ENCODE measurements at places on chromosomes 3 and 15. TPM values are rescaled to one million over a fixed set of nuclear protein-coding genes. Genes with fewer than 3 reads are reported as not detected.

- no peak for DNase-seq
These were observed 14.2 kb downstream of the ZNF710 start for GRCh38 chr15:90015294-90015693.

The NRROS gene
- polyA plus RNA-seq, result 3.4 TPM

The HGD gene
- polyA plus RNA-seq, result 91.7 TPM

The SLC22A14 gene
- polyA plus RNA-seq, result 0.21 TPM

The WDR49 gene
- polyA plus RNA-seq, result 2.0 TPM

GRCh38 chr15:68796576-68796975, 24.1 kb downstream of the ANP32A start:
- no peak for DNase-seq

DNA sequence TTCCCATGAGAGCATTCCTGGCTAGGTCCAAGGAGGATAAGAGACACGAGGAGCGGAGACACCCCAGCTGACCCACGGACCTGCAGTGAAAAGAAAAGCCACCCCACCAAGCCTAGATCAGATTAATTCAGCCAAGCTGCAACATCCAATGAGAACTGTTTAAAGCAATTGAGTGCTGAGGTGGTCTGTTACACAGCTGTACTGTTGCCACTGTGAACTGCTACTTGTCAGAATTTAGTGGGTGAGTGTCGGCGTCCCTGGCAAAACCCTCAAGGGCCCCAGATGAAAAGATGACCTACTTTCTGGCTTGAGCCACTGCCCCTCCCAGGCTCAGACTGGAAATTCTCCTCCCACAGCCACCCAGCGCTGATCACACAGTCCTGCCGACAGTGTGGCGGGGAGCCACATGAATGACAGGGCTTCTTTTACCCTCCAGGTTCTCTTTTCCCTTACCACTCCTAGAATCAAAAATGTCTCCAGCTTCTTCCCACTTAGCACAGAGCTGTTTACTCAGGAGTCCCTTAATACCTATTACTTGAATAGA, 26.4 kb upstream of the KBTBD12 start:
- no peak for DNase-seq

GRCh38 chr3:54376939-54377578, 254.7 kb downstream of the CACNA2D3 start:
- DNase-seq, result no peak

- DNase-seq, result no peak
These were observed 640.5 kb downstream of the ZPLD1 start for GRCh38 chr3:103075282-103075681.

The TRPM1 gene
- 0.29 TPM for polyA plus RNA-seq

The SNAP23 gene
- 111 TPM for polyA plus RNA-seq

GRCh38 chr3:89252860-89253259, 145.4 kb downstream of the EPHA3 start:
- DNase-seq, result no peak

DNA sequence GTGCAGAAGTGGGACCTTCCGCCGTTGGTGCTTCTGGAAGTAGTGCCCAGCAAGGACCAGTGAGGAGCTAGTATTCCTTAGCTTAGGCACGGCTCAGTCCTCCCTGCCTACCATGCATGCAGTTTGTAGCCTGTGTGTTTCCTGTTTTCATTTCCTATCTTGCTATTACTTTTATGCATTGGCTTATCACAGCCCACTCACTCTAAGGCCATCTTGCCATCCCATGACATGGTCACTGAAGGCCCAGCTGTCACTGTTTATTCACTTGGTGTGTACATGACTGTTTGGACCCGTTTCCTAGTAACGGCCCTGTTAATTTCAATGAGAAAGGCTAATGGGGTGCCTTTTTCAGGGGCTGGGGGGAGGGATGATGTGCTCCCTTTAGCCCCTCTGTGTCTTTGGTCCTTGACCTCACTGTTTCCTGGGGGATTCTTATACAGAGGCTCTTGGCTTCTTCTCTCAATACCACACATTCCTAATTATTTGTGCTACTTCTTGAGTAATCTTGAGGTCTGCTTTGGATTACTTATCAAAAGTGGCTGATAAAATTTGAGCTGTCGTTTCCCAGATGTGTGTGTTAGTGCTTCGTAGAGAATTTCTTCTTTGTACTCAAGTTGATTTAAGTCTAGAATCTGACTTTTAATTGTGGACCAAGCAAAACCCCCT, 24.5 kb upstream of the TRAK1 start:
- no peak for DNase-seq

The HESX1 gene
- 4.7 TPM for polyA plus RNA-seq

DNA sequence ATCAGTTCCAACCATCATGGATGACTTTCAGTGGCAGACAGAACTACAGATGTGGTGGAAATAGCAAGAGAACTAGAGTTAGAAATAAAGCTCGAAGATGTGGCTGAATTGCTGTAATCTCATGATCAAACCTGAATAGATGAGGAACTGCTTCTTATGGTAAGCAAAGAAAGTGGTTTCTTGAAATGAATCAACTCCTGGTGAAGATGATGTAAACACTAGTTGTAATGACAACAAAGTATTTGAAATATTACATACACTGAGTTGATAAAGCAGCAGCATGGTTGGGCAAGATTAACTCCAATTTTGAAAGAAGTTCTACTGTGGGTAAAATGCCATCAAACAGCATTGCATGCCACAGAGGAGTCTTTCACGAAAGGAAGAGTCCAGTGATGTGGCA, 131.7 kb upstream of the FAM3D start:
- DNase-seq, result no peak

GRCh38 chr3:12503126-12503957, 19.1 kb downstream of the TSEN2 start:
- no peak for DNase-seq

The MINAR1 gene
- 1.2 TPM for polyA plus RNA-seq

DNA sequence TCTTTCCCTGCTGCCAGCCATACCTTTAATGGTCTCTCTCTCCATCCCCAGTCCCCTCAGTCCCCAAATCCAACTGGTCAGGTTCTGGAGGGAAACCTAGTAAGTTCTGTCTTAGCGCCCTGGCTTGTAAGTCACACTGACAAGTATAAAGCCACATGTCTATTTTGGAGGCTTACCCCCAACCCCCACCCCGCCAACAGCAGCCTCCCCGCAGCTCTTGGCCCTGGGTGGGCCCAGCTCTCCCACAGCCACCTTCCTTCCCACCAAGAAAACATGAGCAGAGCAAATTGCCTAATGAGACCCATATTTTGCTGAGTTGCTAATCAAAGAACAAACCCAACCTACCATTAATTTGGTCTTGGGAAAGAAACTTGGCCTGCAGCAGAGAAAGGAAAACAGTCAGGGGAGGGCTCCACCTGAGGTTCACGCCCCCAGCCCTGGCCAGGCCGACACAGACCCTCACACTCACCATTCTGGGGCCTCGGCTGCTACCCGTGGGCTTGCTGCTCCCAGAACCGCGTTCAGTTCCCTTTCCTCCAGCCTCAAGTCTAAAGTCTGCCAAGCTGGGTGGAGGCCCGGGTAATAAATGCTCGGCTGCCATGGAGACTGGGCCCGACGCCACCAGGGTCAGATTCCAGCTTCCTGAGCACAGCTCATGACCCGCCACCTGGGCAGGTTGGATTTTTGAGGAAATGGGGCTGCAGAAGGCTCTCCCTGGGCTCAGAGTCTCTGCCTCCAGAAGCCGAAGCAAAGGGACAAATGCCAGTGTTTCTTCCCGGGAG, at the start of gene CALML4:
TSS of gene CALML4 (minus strand) at position 557 of the 782 bp plus-strand sequence. CDS start at position 472, 85 bp downstream.
- peak; percentile 67 for DNase-seq

- DNase-seq, result no peak
These were observed 27.5 kb upstream of the RPL39L start for GRCh38 chr3:187166750-187167149.

The GPR87 gene
- 0.14 TPM for polyA plus RNA-seq

GRCh38 chr3:39150803-39151631, 2.4 kb downstream of the CSRNP1 start:
- no peak for DNase-seq

The DYNC1LI1 gene
- polyA plus RNA-seq, result 36.5 TPM

DNA sequence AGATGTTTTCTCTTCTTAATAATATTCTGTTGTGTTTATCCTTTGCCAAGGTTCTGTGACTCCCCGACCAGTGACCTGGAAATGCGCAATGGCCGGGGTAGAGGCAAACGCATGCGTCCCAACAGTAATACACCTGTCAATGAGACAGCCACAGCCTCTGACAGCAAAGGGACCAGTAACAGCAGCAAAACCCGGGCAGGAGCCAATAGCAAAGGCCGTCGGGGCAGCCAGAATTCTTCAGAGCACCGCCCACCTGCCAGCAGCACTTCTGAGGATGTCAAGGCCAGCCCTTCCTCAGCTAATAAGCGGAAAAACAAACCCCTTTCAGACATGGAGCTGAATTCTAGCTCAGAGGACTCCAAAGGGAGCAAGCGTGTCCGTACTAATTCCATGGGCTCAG, 101.5 kb downstream of the RBPMS2 start:
- no peak for DNase-seq

GRCh38 chr3:34676436-34676835, 878.0 kb downstream of the PDCD6IP start:
- no peak for DNase-seq

DNA sequence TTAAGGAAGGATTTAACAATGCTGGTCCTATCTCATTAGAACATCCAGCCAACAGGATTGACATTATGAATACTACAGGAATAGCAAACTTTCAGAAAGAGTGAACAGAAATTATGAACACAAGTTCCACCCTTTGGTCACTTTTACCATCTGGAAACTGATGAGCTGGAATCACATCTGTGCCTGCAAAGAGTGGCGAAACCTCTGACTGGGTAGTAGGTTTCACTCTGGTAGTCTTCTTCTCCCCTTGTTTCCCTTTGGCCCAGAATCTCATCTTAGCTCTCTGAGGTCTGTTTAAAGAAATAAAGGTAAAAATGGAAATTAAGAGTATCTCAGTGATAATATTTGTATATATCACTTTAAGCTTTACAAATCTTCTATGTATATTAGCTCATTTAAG, 73.1 kb downstream of the NR2E3 start:
- no peak for DNase-seq
